ENCODE measurements at places on chromosomes 5 and 9.

GRCh38 chr5:18305288-18305924 lies 671.1 kb downstream of the TAF11L14 start:
- DNase-seq, result no peak

DNA sequence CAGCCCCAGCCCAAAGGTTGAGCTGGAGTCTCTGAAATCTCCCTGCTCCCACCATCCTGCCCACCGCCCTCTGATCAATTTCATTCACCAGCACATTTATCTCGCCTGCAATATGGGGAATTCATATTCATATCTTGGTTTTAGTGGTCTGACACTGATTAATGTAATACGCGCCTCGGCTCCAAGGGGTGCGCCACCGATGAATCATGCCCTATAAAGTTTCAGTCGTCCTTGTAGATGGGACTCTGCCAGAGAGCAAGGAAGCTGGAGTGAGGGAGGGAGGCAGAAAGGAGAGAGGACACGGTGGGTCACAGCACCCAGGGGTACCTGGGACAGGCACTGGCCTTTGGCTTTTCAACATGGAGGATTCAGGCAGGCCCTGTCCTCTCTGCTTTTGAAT lies 8.9 kb downstream of the IRX1 start:
- no peak for DNase-seq

DNA sequence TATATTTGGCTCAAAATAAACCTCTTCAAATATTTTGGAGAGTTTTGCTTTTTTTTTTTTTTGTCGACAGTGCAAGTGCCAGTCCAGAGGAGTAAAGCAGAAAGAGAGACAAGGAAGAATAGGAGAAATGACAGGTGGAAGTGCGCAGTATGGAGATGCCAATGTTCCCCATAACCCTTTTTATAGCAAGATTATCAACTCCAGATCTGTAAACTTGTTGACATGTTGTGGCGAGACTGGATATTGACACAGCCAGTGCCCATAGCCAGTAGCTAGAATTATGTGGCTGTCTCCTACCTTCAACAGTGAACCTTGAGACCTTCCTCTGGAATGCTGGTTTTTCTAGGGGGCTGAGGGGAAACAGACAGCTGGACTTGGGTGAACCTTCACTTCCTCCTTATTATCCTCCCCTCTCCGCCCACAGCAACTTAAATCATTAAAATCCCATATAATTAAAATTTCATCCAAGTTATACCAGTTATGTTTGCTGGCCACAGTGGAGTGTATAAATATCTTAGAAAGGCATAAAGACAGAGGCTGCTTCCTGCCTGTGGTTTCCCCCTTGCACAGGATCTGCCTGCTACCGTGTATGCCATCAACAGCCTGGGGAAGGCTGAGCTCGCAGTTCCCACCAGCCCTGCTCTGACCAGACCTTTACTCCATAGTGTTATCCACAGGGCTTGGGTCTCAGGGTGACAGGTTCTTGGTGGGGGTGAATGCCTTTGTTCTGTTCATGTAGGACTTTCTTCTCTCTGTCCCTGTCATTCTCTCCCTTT lies 112.3 kb upstream of the ANKH start:
- no peak for DNase-seq

DNA sequence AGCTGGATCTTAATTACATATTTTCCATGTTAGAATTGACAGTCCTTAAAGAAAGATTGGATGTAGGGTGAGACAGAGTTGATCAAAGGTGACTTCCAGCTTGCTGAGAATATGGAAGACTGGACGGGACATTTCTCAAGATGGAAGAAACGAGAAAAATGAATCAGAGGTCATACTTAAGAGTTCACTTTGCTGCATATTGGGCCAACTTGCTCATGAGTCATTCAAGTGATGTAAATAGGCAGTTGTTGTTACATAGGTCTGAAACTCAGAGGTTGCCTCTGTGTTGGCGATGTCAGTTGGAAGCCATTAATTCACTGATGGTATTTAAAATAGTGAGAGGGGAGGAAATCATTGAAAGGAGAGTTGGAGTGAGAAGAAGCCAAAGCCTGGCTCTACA lies 132.8 kb downstream of the CD180 start:
- DNase-seq, result no peak

All from NCI-H187 treated with DMSO at 0.1 percent for 48 hours (cell line).